ENCODE measurements at places on chromosomes 6 and 20.
A peak's percentile ranks its signal among the peaks of the same experiment; 100 is the strongest.

DNA sequence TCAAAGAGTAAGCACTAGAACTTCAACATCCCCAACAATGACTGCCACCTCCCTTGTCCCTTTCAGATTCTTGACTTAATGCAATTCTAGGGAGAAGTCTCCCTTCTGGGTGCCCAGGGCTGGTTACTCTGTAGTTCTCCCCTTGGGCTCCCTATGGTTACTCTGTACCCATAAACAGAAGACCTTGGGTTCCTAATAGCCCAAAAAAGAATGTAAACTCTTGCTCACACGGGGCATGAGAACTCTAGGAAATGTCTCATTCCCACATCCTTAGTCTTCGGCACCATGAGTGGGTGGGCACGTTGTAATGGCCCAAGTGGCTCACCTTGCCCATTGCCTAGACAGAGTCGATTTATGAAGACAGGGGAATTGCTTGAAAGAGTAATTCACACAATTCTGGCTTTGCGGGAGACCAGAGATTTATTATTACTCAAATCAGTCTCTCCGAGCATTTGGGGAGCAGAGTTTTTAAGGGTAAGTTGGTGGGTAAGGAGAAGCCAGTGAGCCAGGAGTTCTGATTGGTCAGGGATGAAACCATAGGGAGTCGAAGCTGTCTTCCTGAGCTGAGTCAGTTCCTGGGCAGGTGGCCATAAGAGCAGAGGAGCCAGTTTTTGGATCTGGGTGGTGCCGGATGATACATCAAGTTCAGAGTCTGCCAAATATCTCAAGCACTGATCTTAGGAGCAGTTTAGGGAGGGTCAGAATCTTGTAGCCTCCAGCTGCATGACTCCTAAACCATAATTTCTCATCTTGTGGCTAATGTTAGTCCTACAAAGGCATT lies 61.2 kb upstream of the SIRPG start:
- H3K36me3 ChIP-seq = no peaks in the 10 kb centered on the region
- no peaks in the 10 kb centered on the region for H3K27me3 ChIP-seq
- no peak for DNase-seq

- H3K4me3 ChIP-seq = no peak overlapping the region
- no peak overlapping the region for H3K27ac ChIP-seq
- DNase-seq = no peak
- H3K4me1 ChIP-seq = no peaks in the 10 kb centered on the region
- H3K36me3 ChIP-seq = no peaks in the 10 kb centered on the region
These were observed 82.6 kb downstream of the OR2B2 start for GRCh38 chr6:27829453-27830211.

DNA sequence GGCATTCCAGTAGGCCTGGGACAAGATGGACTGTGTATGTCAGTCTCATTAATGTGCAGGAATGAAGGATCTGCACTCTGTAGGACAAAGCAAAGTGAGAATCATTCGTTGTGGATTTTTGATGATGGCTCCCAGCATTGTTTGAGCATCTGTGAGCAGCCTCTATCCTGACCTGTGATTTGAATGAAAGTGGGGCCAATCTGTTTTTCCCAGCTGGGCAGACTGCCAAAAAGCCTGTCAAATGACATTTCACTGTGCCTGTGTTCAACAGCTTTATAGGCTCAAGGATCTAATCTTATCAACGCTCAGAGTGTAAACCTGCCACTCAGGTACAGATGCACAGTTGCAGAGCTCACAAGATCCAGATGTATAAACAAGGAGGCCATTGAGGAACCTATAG lies 86.7 kb upstream of the SYNDIG1 start:
- H3K27ac ChIP-seq = no peak overlapping the region
- DNase-seq = peak; percentile 65
- no peaks in the 10 kb centered on the region for H3K36me3 ChIP-seq
- no peak overlapping the region for H3K4me3 ChIP-seq
- H3K27me3 ChIP-seq = no peaks in the 10 kb centered on the region
- H3K4me1 ChIP-seq = no peaks in the 10 kb centered on the region

DNA sequence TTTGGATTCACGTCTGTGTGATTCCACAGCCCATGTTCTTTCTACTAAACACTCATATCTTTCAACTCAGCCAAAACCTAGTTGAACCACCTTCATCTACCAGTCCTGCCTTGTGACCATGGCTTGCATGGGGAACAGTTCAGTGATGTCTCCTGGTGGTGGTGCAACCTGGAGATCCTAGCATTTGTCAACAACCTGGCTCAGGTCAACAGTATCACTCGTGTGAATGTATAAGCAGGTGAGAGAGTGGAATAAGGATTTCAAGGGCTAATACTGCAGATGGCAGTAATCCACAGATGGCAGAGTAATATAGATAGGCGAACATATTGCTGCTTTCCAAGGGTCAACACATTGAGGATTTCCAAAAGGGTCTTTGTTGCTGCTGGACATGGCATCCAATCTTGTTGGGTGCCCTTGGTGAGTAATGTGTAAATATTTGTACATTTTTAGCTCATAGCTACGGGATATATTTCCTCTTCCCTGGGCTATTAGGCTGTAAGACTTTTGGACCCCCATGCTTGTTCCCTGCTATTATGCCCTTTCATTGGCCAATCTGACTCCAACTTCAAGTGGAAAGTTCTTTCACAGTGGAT lies 13.4 kb downstream of the PBOV1 start:
- H3K27ac ChIP-seq = no peak overlapping the region
- no peak overlapping the region for H3K4me3 ChIP-seq
- H3K4me1 ChIP-seq = no peaks in the 10 kb centered on the region
- no peaks in the 10 kb centered on the region for H3K27me3 ChIP-seq
- no peaks in the 10 kb centered on the region for H3K36me3 ChIP-seq

DNA sequence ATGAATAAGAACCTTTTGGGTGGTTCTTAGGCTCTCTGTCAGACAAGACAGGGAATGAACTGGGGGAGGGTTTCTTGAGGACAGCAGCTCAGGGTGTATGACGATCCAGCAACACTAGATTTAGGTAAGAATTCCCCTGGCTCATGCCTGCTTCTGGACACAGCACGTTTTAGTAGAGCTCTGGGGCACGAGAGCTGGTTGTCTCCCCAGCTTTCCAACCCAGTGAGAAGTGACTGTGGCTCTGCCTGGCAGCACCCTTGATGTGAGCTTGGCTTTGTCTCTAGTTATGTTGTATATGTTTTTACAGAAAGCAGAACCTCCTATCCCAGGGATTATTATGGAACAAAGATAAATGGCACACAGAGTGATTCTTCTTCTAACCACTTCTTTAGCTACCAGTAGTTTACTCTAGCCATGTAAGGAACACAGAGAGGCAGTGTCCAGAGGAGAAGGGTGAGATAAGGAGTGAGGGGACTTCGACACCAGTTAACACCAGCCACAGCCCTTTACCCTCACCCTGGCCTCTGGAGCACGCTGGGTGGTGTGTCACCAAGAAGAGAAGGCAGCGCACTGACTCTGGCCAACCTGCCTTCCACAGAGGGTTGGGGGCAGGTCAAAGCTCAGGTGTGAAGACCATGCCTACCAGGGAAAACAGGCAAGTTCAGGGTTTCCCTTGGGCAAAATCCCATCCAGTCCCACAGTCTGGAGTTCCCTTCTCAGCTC lies 3.9 kb downstream of the APOBEC2 start:
- no peak for DNase-seq
- H3K4me1 ChIP-seq = peaks cover 14% of the 10 kb centered on the region
- H3K27ac ChIP-seq = peak overlapping the region; percentile 14
- no peaks in the 10 kb centered on the region for H3K36me3 ChIP-seq
- H3K4me3 ChIP-seq = no peak overlapping the region

GRCh38 chr6:56727097-56727850 lies 84.6 kb upstream of the DST start:
- H3K27ac ChIP-seq = no peak overlapping the region
- H3K4me3 ChIP-seq = no peak overlapping the region
- no peaks in the 10 kb centered on the region for H3K4me1 ChIP-seq

GRCh38 chr6:133855991-133856370 lies 32.9 kb upstream of the TCF21 start:
- H3K4me3 ChIP-seq = no peak overlapping the region
- H3K36me3 ChIP-seq = no peaks in the 10 kb centered on the region
- DNase-seq = peak; percentile 51
- peaks cover 10% of the 10 kb centered on the region for H3K27me3 ChIP-seq

- no peak overlapping the region for H3K4me3 ChIP-seq
- peak overlapping the region; percentile 68 for H3K27ac ChIP-seq
- no peak for DNase-seq
- H3K4me1 ChIP-seq = peaks cover 17% of the 10 kb centered on the region
- H3K36me3 ChIP-seq = no peaks in the 10 kb centered on the region
These were observed 289.3 kb downstream of the KIF16B start for GRCh38 chr20:16283978-16284377.

- no peak overlapping the region for H3K4me3 ChIP-seq
- H3K36me3 ChIP-seq = no peaks in the 10 kb centered on the region
- H3K4me1 ChIP-seq = peaks cover 3% of the 10 kb centered on the region
- DNase-seq = no peak
- H3K27me3 ChIP-seq = no peaks in the 10 kb centered on the region
These were observed 113.5 kb upstream of the SLC24A3 start for GRCh38 chr20:19098806-19099578.

GRCh38 chr6:39882531-39882899 lies 51.7 kb downstream of the MOCS1 start:
- peak; percentile 96 for DNase-seq
- H3K4me1 ChIP-seq = no peaks in the 10 kb centered on the region
- no peak overlapping the region for H3K4me3 ChIP-seq
- H3K36me3 ChIP-seq = no peaks in the 10 kb centered on the region
- H3K27ac ChIP-seq = no peak overlapping the region

DNA sequence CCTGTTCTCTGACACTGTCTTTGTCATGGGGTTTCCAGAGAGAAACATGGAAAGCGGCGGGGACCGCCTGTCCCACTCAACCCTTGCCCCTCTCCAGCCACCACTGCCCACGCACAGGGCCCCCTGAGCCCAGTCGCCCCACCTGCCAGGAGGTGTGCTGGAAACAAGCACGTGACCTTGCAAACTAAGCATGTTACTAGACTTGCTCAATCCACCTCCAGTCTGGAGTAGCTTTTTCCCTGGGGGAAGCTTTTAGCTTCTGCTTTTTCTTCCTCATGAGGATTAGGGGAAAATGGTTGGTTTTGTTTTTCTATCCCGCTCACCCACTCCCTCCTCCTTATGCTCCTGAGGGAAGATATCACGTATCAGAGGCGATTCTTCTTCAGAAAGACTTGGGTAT lies 105.7 kb downstream of the PLEKHG1 start:
- no peaks in the 10 kb centered on the region for H3K4me1 ChIP-seq
- no peaks in the 10 kb centered on the region for H3K36me3 ChIP-seq
- no peaks in the 10 kb centered on the region for H3K27me3 ChIP-seq
- H3K4me3 ChIP-seq = no peak overlapping the region

DNA sequence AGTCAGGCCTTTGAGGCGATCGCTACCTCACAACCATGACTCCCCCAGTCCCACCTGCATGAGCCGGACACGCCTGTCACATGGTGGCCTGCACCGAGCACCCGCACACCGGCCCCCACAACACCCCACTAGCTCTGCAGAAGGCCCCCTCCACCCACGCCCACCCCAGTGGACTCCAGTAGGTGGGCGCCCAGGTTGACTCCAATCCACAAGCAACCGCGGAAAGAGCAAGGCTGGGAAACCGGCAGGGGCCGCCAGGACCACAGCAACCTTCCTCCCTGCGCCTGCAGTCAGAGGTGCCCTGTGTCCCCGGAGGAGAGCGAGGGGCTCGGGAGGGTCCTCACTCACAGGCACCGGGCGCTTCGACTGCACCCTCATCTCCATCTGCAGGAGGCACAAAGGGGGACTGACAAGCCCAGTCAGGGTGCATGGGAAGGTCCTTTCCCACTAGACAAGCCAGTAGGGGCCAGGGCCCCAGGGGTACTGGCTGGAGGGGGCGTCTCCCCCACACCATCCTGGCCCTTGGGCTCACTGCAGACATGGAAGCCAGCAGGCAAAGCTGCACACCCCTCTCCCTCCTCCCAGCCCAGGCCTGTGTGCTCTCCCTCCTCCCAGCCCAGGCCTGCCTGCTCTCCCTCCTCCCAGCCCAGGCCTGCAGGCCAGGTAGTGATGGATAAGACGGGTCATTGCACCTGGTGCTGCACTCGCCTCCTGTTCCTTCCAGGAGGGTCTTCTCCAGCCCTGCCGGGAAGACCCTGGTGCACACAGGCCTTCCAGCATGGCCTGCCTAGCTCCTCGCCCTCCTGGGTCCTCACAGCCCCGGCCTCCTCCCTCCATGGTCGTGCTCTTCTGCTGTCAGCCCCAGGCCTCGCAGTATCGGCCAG lies 137.2 kb downstream of the DLL1 start:
- no peak overlapping the region for H3K27ac ChIP-seq
- H3K36me3 ChIP-seq = no peaks in the 10 kb centered on the region
- H3K4me3 ChIP-seq = no peak overlapping the region
- DNase-seq = no peak
- H3K27me3 ChIP-seq = no peaks in the 10 kb centered on the region

GRCh38 chr6:131061041-131061750 lies 1.8 kb downstream of the EPB41L2 start:
- no peak for DNase-seq
- H3K4me3 ChIP-seq = peak overlapping the region; percentile 74
- H3K27ac ChIP-seq = no peak overlapping the region
- H3K36me3 ChIP-seq = no peaks in the 10 kb centered on the region

DNA sequence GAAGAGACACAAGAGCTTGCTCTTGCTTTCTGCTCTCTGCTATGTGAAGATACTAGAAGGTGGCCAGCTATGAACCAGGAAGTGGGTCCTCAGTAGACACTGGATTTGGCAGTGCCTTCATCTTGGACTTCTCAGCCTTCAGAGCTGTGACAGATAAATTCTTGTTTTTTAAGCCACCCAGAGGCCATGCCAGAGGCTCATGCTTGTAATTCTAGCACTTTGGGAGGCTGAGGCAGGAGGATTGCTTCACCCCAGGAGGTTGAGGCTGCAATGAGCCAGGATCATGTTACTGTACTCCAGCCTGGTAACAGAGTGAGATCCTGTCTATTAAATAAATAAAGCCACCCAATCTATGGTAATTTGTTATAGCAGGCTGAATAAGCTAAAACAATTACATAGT lies 185.5 kb upstream of the SALL4 start:
- no peaks in the 10 kb centered on the region for H3K36me3 ChIP-seq
- no peaks in the 10 kb centered on the region for H3K4me1 ChIP-seq
- no peak overlapping the region for H3K27ac ChIP-seq
- H3K27me3 ChIP-seq = no peaks in the 10 kb centered on the region
- no peak overlapping the region for H3K4me3 ChIP-seq

- H3K36me3 ChIP-seq = no peaks in the 10 kb centered on the region
- H3K27ac ChIP-seq = no peak overlapping the region
- DNase-seq = no peak
- no peaks in the 10 kb centered on the region for H3K27me3 ChIP-seq
These were observed 111.8 kb upstream of the ZFP64 start for GRCh38 chr20:52303281-52303950.

DNA sequence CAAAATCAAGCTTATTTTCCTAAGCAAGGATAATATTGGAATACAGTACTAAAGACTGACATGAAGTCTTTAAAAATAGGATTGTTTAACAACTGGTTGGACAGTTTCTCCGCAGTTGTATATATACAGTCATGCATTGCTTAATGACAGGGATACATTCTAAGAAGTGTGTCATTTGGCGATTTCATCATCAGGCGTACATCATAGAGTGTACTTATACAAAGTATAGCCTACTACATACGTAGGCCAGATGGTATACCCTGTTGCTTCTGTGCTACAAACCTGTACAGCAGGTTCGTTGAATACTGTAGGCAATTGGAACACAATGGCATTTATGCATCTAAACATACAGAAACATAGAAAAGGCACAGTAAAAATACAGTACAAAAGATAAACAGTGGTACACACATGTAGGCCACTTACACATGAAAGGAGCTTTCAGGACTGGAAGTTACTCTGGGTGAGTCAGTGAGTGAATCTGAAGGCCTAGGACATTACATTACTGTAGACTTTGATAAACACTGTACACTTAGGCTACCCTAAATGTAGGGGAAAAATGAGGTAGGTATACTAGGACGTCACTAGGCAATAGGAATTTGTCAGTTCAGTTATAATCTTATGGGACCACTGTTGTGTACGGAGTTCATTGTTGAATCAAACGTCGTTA lies 20.1 kb downstream of the HECA start:
- no peaks in the 10 kb centered on the region for H3K36me3 ChIP-seq
- H3K27me3 ChIP-seq = no peaks in the 10 kb centered on the region
- H3K4me1 ChIP-seq = no peaks in the 10 kb centered on the region

All from kidney (tissue), 22 donors.